ENCODE measurements at places on chromosomes 3 and 15.
A peak's percentile ranks its signal among the peaks of the same experiment; 100 is the strongest.

DNA sequence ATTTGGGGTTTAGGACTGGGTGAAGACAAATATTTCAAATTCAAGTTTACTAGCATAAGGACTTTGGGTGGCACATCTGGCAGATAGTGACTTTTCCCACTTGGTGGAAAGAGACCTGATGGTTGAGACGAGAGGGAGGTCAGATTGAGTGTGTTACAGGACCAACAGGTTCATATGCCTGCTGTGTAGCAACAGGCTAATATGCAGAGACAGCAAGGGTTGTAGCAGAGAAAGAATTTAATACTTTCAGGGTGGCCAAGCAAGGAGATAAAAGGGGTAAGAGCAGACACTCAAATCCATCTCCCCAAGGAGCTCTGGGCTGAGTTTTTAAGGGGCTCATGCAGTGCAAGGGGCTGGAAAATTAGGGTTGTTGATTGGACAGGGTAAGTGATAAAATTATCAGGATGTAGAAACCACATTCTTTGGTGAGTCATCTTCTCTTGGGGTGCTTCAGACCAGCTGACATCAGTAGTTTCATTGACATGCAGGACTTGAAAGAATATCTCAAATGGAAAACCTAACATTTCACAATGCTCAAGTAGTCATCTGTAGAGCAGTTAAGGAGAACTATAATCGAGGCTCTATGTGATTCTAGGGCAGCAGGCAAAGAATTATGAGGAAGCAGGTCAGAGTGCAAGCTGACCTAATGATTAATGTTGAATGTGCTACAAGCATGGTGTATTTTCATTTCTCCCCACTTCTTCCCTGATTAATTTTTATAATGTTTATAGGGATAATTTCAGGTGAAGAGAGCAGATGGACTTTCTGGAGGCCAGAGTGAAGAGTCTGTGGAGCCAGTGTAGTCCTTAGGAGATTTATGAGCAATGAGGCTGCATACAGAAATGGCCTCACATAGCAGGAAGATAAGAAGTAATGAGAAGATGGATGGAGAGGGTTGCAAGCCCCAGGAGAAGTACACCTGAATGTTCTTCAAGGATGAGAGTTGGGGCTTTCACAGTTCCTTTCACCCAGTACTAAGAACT is 13.7 kb downstream of the FOXB1 start:
- no peak for DNase-seq

GRCh38 chr15:80870893-80871292 is 91.7 kb downstream of the CEMIP start:
- DNase-seq: no peak

- DNase-seq: no peak
Observed at GRCh38 chr3:45773714-45774449, 22.5 kb downstream of the SLC6A20 start.

DNA sequence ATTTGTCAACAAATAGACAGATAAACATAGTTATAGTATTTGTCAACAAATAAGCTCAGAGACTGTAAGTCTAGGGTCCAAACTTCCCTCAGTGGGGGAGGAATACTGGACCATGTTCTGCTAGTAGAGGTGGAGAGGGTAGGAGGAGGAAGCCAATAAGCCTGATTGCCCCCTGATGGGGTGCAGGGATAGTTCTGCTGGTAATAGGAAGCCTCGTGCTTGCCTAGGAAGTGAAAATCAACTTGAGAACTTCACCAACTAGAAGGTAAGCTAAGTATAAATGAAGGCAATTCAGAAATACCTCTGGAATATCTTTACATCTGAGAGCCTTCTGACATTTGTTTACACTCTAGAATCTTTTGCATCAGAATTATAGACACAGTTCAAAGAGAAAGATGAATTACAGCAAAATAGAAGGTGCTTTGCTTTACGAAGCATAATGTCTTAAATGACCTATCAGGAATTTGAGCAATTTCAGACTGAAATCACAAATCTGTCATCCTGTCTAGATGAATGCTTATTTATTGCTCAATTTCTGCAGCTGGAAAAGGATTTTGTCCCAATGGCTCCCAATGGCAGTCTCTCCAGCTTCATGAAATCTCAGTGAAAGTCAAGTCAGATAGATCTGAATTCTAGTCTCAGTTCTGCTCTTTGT is 225.6 kb upstream of the TBC1D5 start:
- no peak for DNase-seq

- DNase-seq: no peak
Observed at GRCh38 chr3:52860424-52860768, 25.6 kb upstream of the MUSTN1 start.

DNA sequence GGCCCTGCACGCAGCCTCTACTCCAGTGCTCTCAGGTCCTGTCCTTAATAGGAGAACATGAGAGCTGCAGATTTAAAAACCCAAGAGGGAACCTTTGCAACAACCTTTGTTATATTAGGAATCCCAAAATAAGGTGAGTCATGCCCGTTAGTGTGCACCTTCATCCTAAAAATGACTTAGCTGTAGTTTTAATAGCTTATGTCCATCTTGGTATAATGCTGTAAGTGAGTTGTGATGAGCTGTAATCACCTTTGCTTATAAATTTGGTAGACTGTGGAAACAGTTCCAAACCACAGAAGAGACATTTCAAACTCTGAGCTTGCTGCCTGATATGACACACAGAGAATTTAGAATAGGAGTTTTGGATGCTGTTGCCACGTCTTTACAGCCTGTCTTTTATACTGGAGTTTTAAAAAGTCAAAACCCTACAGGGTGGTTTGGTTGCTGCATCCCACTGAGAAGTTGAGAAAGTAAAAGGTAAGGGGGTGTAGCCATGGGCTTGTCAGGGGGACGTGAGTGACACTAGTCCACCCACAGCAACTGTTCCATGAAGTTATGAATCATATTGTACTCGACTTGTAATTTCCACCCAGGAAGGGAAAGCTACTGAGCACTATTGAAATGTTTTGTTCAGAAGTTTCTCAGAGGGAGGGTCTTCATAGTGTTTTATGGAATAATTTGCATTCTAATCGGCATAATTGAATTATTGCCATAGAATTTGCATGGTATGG is 27.4 kb upstream of the CD47 start:
- no peak for DNase-seq

GRCh38 chr15:68200016-68200861 is 4.9 kb downstream of the CALML4 start:
- no peak for DNase-seq

GRCh38 chr15:83904107-83905040 is 250.5 kb downstream of the ADAMTSL3 start:
- DNase-seq: no peak

- no peak for DNase-seq
Observed at GRCh38 chr15:63195569-63196015, 6.2 kb downstream of the RAB8B start.

DNA sequence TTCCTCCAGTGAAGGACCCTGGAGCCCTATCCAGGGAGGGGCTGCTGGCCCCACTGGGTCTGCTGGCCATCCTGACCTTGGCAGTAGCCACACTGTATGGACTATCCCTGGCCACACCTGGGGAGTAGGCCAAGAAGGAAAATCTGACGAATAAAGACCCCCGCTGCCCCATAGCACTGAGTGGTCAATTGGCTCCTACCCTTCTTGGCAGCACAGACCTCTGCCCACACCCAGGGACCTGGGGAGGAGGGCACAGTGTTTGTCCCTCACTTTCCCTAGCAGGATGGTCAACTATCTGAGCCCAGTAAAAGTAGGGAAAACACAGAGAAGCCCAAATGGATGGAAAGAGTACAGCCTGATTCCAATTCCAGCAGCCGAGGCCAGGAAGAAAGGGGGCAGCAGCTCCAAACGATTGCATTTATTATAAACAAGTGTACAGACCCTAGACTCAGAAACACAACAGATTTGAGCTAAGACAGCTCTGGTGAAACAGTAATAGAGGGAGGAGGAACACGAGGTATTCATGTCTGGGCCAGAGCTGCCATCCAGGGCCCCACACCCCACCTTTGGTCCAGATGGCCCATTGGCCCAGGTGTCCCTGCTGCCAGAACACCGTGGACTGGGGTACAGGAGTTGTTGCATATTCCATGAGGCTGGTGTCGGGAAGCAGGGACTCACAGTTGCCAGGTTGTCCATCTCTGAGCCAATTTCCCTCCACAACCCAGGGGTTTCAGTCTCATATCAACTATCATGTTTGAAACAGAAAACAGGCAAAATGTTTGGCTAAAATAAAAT is 21.1 kb downstream of the ATRIP start:
- no peak for DNase-seq

DNA sequence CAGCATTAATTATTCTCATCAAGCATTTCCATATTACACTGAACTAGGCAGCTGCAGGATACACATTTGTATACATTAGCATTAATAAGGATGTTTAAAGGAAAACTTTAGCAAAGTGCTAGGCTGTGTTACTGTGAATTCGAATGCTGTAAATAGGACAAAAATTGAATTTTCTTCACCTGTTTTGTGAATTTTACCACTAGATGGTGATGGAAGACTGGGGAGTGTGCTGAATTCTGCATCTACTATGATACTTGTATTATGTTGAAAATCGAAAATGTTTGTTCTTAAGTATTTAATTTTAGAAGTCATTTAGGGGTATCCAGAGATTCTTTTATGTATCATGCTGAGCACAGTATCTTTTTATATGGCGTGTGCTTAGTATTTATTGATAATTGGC is 12.3 kb upstream of the P2RY14 start:
- DNase-seq: no peak

DNA sequence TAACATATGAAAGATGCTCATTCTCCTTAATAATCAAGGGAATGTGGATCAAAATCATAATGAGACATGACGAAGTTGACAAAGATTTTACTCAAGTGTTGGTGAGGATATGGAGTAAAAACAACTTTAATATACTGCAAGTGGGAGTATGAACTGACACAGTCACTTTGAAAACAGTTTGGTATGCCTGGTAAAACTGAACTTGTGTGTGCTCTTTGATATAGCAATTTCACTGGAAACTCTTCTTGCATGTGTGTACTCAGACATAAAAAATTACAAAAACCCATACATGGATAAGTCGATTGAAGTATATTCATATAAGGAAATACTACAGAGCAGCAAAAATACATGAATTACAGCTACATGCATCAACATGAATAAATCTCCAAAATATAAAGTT is 182.5 kb downstream of the NFKBIZ start:
- no peak for DNase-seq

GRCh38 chr3:155553780-155554179 is 191.1 kb downstream of the PLCH1 start:
- DNase-seq: no peak

DNA sequence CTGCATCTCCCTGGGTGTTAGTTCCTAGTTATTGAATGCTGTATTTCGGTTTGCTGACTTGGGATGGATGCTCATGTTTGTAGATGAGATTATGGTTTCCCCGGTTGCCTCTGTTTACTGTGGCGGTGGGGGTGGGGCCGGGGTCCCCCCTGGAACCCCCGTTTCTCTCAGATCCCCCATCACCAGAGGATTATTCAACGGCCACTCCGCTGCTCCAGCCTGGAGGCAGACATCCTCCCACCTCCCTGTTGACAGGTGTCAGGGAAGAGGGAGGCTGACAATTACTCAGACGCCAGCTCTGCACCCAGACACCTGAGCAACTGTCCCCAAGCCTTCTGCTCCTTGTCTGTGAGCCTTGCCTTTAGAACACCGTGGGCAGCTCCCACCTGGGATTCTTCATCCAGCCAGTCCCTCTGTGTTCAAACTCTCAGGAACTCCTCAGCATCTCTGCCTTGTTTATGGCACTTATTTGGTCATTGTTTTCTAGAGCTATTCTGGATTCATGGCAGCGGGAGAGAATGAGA is 95.9 kb upstream of the PRR20G start:
- DNase-seq: no peak

DNA sequence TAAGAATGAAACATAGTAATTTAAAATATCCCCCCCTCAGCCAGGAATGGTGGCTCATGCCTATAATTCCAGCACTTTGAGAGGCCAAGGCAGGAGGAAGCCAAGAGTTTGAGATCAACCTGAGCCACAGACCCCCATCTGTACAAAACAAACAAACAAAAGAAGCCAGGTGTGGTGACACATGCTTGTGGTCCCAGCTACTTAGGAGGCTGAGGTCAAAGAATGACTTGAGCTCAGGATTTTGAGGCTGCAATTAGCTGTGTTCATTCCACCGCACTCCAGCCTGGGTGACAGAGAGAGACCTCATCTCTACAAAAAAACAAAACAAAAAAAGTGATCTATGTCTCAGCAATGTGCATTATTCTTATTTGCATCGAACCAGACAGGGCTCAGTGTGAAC is 800.8 kb downstream of the MCTP2 start:
- no peak for DNase-seq

DNA sequence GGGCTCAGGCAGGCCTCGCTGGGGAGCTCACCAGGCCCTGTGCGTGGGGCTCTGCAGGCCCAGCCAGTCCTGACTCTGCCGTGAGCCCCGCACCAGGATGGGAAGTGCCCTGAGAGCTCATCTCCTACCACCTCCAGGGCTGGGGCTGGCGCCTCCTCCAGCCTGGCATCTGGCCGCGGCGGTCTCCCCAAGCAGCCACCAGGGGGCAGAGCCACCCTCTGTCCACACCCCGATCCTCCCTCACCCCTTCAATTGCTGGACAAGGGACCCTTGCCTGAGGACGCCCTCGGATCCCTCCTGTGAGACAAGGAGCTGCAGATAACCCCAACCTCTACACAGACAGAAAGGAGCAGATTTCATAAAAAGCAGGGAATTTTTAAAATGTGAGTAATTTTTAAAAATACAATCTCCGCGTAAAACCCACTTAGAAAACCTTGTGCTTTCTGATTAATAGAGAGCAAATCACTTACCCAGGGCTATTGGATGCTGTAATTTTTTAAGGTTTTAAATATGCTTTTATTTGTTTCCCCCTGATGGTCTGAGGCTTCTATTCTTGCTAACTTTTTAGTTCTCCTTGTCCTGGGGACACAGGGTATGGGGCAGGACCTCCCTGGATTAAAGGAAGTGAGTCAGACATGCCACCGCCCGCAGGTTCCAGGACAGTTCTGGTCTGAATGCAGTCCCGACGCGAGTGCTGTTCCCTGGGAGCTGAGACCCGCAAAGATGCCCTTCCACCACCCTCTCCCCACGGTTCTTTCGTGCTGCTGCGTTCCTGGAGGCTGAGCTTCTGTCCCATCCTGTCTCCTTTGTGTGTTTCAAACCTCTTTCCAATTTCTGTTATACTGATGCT is 52.3 kb upstream of the CHRNA7 start:
- DNase-seq: peak; percentile 30

GRCh38 chr3:143608966-143609365 is 239.3 kb downstream of the SLC9A9 start:
- no peak for DNase-seq

DNA sequence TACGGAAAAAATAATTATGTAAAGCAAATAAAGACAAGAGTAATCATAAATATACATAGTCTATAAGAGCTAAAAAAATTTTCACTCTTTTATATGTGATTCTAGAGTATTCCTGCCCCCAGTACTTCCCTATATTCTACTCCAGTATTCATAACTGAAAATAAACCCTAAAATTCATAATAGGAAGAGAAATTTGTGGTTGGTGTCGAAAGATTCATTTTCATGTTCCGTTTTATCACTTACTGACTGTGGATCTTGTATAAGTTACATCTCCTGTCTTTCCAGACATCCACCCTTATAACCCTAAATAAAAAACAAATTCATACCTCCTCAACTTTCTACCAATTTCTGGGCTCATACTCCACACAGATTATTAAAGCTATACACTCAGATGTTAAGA is 16.0 kb upstream of the MBNL1 start:
- no peak for DNase-seq

GRCh38 chr3:107767897-107768605 is 245.3 kb downstream of the BBX start:
- no peak for DNase-seq

- no peak for DNase-seq
Observed at GRCh38 chr15:86846036-86846435, 766.4 kb downstream of the AGBL1 start.

- DNase-seq: no peak
Observed at GRCh38 chr15:91780387-91780786, 73.1 kb upstream of the SLCO3A1 start.

GRCh38 chr15:64864068-64864467 is 22.4 kb downstream of the PLEKHO2 start:
- DNase-seq: no peak

All from heart left ventricle (tissue), 16 donors.